Smooth muscle cell of the coronary artery (primary cell): ENCODE measurements at places on chromosomes 12 and 14. TPM values are rescaled to one million over a fixed set of nuclear protein-coding genes. Genes with fewer than 3 reads are reported as not detected.

The NUDT14 gene
- 11.1 and 15.2 TPM in 2 replicates for total RNA-seq

The TDRD9 gene
- 0.30 and 4.1 TPM in 2 replicates for total RNA-seq

The SLC25A3 gene
- total RNA-seq, result 690 and 740 TPM in 2 replicates

The PMEL gene
- total RNA-seq, result 0.23 and 0.90 TPM in 2 replicates

The KERA gene
- total RNA-seq, result not detected in 2 replicates

The ACTR10 gene
- 35.9 and 42.7 TPM in 2 replicates for total RNA-seq

The PRB2 gene
- not detected in 2 replicates for total RNA-seq

The TMEM263 gene
- 119 and 120 TPM in 2 replicates for total RNA-seq

The P2RX7 gene
- under 0.01 and 5.4 TPM in 2 replicates for total RNA-seq

The NELL2 gene
- total RNA-seq, result not detected in 2 replicates

The RPL41 gene
- total RNA-seq, result 4,087 and 6,384 TPM in 2 replicates

The CELA1 gene
- not detected in 2 replicates for total RNA-seq

The AKAP5 gene
- total RNA-seq, result 0.12 and 1.2 TPM in 2 replicates

The TAS2R9 gene
- total RNA-seq, result not detected in 2 replicates

The MMP19 gene
- 4.0 and 12.0 TPM in 2 replicates for total RNA-seq
